ENCODE measurements at places on chromosomes 6 and 20.

DNA sequence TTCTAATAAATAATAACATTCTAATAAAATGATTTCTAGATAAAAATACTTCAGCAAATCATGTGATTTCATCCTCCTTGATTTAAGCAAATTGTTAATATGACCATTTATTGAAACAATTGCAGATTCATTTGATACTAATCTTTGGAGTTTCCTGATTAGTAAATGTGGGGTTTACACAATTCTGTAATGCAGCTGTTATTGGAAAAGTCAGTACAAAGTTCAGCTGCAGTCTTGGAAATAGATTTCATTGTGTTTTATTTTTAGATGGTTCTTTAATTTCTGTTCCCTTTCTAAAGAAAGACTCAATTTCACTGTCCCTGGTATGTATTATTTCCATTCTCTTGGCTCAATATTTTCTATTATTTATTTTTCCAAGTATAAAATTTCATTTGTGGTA lies 342.0 kb downstream of the TBC1D32 start:
- DNase-seq: no peak

DNA sequence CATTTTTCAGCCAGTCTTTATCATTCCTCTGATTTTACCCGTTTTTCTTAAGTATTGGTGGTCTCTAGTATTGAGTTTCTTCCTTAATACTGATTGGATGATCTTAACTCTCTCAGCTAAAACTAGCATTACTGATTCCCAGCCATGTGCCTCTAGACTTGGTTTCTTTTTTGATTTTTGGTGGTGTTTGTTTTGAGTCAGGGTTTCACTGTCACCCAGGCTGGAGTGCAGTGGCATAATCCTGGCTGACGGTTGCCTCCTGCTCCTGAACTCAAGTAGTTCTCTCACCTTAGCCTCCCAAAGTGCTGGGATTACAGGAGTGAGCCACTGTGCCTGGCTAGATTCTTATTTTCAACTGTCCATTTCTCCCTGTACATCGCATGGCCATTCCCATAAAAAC lies 24.9 kb downstream of the DPPA5 start:
- DNase-seq: no peak

GRCh38 chr6:148342100-148342349 lies 613 bp upstream of the SASH1 start:
- DNase-seq: no peak

DNA sequence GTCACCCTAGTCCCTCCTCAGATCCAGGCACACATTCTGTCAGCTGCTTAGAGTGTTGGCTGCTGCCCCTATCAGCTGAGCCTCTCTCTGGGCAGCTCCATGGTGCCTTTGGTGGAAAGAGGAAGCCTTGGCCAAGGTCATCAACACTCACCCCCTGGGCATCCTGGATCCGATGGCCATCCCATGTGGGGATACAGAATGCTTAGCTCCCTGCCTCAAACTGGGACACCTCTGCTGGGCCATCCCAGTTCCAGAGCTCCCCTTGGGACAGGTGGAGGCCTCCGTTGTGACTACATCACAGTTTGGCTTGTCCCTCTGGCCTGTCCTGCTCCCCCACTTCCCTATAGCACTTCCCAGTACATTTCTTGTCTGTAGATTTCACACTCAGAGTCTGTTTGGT lies 45.6 kb downstream of the TOX2 start:
- DNase-seq: no peak

DNA sequence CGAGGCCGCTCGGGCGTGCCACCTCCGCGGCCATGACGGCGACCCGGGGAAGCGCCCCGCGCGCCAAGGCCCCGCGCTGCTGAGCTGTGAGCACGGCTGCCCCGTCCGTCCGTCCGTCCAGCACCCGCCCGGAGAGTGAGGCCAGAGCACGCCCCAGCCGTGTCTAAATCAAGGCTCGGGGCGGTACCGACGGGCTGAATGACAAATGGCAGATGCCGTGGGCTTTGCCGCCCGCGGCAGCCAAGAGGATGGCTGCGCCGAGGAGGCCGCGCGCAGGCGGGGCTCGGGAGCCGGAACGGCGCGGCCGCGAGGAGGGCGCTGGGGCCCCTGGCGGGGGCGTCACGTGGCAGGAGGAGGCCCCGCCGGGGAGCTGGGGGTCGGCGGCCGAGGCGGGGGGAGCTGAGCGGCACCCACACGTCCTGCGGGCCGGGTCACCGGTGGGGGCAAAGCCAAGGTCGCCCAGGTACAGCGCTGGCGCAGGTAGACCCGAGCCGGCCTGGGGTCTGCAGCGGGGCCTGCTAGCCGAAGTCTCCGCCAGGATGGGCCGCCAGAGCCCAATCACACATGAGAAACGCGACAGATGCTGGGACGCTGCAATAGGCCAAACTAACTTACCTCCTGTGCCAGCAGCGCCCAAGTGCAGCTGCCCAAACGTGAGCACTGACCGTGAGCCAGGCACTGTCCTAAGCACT lies at the start of gene PLAGL1:
PLAGL1 (minus strand) TSS at position 140 of the 692 bp plus-strand sequence. CDS start 60,123 bp downstream, outside the sequence.
- DNase-seq: peak; percentile 16

GRCh38 chr6:166612471-166612881 lies 14.6 kb downstream of the RPS6KA2 start:
- DNase-seq: no peak

GRCh38 chr6:14254505-14254904 lies 136.9 kb downstream of the CD83 start:
- no peak for DNase-seq

GRCh38 chr6:133235221-133235620 lies 5.9 kb upstream of the EYA4 start:
- no peak for DNase-seq

- DNase-seq: no peak
Measured at GRCh38 chr6:112842330-112842685, 495.2 kb downstream of the RFPL4B start.

GRCh38 chr6:154139892-154140291 lies 100.9 kb downstream of the OPRM1 start:
- no peak for DNase-seq

DNA sequence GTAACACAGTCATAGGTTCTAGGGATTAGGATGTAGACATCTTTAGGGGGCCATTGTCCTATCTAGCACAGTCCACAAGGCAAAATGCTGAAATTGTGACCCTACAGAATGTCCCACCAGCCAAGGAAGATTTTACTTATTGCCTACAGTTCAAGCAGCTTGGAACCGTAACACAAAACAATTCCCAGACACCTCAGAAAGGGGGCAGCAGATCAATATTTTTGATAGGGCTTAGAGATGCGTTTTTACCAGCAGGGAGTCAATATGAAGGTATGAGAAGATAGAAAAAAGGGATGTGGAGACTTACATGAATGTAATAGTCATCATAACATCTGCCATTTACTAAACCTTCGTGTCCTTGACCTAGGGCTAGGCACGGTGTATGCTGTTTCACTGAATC lies 81.0 kb downstream of the TMEM170B start:
- no peak for DNase-seq

DNA sequence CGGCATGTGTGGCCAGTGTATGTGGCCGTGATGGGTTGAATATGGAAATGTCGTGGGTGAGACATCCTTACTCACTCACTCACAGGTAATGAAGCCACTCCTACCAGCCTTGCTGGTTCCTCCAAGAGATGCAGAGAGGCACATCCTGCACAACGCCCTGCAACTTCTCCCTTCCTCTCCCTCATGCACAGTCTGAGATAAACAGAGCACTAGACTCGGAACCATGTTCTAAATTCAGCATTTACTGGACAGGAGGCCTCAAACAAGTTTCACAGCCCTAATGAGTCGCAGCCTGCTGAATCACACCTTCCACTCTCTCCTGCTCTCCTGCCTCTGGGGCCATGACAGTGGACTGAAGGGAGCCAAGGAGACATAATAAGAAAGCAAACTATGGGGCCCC lies 91.2 kb downstream of the ISM1 start:
- no peak for DNase-seq

DNA sequence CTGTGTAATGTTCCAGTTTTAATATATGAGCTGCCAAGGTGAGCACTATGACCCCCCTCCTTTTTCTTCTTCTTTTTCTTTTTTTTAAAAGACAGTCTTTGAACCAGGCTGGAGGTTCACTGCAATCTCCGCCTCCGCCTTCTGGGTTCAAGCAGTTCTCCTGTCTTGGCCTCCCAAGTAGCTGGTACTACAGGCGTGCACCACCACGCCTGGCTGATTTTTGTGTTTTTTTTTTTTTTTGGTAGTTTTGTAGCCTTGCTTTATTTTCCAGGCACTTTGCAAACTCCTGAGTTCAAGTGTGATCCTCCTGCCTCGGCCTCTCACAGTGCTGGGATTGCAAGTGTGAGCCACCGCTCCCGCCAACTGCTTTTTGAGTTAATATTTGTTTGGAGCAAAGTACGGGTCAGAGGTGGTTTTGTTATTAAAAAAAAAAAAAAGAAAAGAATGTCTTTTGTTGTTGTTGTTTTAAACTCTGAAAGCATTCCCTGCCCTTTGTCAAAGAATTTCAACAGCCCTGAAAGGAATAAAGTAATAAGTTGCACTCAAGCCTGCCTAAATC lies 78.6 kb downstream of the JARID2 start:
- no peak for DNase-seq

- no peak for DNase-seq
Measured at GRCh38 chr20:47857569-47858464, 72.5 kb upstream of the SULF2 start.

DNA sequence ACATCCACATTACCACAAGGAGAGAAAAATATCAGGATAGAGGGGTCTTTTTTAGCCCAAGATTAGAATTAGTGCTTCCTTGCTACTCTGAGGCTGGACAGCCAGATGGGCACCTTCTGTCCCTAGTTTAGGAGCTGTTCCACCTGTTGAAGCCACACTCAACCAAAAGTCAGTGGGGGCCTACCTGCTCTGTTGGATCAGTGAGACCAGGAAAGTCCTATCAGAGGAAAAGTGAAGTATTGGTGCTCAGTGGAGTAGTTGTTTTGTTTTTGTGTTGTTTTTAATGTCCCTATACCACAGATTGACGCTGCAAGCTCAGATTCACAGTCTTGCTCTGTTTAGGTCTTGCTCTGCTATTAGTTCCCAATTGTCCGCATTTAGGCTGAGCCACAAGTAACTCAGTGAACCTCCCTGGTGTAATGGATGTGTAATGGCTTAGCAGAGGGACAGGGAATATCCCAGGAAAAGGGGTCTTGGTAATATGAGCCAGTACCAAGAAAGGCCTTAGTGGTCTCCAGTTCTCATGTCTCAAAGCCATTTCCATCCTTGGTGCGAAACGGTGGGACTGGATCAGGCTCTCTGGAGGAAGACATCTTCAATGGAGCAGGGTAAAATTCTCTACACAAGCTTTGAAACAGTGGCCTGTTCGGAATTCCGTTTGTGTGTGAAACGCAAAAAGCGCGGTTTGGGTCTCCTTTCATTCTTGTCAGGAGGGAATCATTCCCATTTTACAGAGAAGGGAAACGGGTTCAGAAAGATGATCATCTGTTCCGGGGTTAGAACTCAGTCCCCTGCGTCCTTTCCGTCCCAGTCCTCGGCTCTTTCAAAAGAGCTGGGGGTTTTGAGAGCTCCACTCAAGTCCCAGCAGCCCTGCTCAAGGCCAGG lies 631 bp upstream of the PABPC1L start:
- no peak for DNase-seq

- no peak for DNase-seq
Measured at GRCh38 chr6:128036808-128037570, 136.1 kb upstream of the THEMIS start.

DNA sequence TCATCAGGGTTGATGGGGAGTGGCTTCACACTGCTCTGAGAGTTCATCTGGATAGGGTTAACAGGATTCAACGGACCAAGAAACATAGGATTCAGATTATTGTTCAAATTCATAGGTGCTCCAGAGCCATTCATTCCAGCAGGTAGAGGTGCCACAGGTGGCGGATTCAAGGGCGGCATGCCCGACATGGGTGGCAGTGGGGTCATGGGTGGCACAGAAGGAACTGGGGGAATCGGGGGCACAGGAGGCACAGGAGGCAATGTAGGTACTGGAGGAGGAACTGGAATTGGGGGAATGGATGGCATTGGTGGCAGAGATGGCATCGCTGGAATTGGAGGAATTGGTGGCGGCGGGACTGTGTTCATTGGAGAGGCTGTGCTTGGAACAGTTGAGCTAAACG lies 10.3 kb downstream of the CPNE1 start:
- no peak for DNase-seq

DNA sequence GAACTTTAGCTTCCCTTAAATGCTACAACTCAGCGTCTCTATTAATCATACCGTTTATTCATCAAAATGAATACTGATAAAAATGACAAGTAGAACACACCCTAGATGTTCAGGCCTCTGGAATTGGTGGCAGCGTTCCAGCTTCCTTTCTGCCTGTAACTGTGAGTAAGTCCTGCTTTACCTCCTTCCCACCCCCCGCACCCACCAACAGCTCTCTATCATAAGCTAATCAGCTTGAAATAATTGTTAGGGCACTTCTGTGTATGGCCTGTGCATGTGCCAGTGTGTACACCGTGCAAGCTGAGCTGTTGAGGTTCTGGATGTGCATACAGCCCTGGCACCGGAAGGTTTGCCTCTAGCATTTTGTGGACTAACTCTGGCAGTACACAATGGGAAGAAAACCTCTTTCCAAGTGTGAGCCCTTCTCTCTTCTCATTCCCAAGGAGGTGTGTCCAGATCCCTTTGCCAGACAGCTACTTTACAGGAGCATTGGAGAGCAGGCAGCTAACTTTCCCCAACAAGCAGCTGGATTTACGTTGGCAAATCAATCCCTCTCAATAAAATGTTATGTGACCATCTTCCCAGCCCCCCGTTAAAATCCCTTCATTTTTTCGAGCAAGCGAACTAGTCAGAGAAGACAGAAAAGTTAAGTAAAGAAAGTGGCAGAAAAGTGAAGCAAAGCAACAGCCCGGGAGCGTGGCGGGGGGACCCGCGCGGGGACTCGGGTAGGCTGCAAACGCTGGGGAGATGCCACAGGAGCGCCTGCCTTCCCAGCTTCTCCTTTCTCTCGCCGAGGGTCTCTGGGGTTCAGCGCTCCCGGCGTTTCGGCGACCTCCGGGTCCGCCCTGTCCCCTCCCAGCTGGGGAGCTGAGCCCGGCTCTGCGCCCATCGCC lies 803 bp upstream of the ADGRG6 start:
- no peak for DNase-seq

GRCh38 chr6:164039954-164040375 lies 625.4 kb downstream of the QKI start:
- DNase-seq: peak; percentile 3

- DNase-seq: no peak
Measured at GRCh38 chr6:157070403-157071107, 252.8 kb downstream of the TMEM242 start.

GRCh38 chr6:159952289-159953005 lies 16.4 kb upstream of the IGF2R start:
- no peak for DNase-seq

DNA sequence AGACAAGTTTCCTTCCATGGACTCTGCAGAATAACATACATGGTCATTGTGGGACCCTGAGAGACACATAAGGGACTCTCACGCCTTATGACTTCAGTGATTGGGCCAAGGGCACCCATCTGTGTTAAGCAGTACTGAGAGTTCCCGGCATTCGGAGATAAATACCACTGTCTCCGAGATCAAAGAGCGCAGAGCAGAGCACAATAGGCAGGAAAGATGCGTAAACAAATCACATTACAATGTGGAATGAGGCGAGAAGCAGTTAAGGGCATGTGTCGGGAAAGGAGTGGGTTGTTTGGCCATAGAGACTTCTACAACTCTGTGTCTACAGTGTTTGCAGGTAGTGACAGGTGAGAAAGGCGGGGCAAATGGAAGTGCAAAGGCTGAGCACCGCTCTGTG lies 57.6 kb downstream of the NRSN1 start:
- no peak for DNase-seq

GRCh38 chr20:40160097-40160550 lies 528.9 kb downstream of the MAFB start:
- peak; percentile 4 for DNase-seq
